ENCODE measurements at places on chromosomes 11 and 22.

DNA sequence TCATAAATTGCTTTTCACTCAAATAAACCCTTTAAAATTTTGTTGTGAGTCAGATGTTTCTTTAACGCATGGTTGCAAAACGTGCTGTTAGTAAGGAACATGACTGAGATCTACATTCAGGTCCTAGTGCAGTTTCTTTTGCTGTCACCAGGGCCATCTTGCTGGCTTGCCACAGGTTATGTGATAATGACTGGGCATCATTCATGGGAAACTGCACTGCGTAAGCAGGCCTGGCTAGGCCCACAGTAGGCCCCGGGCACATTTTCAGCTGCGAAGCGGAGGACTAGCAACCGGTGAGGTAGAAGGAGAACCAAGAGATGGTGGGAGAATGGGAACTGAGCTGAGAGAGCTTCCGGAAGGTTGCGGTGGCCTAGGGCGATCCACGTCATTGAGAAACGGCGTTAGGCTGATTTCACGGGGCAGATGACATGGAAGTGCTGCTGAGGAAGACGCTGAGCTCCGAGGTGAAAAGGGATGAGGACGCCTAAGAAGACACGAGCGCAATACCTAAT, 3.2 kb upstream of the KLHDC7B start:
- no peak for DNase-seq

GRCh38 chr22:41857155-41857859, 24.4 kb downstream of the SREBF2 start:
- DNase-seq: peak; percentile 48

DNA sequence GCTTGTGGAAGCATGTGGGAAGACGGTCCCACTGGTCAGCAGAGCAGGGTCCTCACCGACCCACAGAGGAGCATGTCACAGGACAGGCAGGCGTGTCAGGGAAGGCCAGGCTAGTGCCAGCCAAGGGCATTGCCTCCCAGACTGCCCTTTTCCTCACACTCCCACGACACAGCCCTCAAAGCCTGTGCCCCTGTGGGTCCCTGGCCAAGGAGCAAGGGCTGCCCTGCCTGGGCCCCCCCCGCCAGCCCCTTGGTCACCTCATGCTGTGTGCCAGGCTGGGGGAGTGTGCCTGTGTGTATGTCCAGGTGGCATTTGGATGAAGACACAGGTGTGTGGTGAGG, 74.7 kb downstream of the MED15 start:
- DNase-seq: no peak

- no peak for DNase-seq
Observed at GRCh38 chr11:128603752-128604414, 16.5 kb upstream of the ETS1 start.
